ENCODE measurements at places on chromosomes 12 and 14.

DNA sequence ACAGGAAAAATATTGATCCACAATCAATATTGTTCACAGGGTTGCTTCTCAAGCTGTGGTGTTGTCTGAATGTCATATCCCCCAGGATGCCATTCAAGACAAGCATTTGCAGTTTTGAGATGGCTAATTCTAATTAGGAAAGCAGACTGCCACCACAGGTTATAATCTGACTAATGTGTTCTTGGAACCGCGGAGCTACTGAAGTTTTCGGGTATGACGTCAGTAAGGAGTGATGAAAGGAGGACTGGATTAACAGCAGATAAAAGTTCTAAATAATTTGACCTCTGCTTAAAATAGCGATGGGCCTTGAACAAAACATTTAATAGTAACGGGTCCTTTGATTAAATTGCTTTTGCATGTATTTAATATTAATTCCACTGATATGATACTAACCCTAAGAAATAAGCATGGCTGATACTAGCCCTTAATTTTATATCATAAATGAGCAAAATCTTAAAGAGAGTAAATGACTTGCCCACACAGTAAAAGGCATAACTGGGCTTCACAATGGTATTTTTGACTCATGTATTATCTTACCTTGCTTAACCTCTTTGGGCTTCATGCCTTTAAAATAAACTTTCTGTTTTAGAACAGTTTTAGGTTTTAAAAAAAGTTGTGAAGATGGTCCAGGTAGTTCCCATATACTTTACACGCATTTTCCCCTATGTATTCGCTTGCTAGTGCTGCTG, 50.3 kb downstream of the TSHR start:
- no peak for DNase-seq

DNA sequence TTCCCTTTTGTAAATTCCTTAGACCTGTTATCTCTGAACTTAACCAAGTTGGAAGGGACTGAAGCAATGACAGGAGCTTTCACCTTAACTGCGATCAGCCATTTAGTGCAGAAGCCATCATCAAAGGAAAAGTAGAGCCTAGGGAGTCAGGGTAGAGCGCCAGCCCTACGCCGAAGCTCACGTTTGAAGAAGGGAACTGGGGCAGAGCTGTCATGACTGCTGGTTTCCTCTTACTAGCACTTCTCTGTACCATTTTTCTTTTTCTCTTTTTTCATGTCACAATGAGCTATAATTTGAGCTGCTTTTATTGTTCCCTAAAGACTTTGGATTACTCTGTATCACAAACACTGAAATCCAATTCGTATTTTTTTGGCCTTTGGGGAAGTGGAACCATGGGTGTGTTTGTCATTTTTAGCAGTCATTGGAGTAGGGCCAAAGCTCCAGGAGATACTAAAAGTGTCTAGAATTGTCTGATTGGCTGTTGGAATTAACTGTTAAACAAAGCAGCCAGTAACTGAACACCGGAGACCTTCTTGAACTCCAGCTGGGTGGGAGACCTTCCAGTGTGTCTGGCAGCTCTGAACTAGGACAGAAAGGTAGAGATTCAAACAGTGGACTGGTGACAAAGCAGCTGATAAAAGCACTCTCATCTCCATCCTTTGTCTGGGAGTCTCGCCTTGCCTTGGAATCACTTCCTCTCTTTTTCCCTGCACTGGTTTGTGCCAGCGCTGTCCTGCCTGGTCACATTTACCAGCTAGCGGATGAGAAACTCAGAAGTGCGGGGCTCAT, 9.1 kb downstream of the MTRFR start:
- no peak for DNase-seq

DNA sequence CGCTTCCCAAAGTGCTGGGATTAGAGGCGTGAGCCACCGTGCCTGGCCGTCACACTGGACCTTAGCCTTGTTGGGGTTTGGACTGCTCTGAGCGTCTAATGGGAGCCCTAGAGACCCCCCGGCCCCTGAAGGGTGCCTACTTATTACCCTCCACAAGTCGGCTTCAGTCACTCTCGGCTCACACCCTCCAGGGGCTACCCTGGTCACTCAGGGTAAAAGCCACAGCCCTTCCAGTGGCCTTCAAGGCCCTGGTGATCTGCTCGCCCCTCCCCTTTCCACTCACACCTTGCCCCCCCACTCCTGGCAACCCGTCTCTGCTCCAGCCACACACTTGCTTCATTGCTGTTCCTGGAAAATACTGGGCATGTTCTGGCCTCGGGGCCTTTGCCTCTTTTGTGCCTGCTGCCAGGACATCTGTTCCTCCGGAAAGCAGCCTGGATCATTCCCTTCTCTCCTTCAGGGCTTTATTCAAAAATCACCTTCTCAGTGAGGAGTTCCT, 3.6 kb upstream of the MORN3 start:
- no peak for DNase-seq

DNA sequence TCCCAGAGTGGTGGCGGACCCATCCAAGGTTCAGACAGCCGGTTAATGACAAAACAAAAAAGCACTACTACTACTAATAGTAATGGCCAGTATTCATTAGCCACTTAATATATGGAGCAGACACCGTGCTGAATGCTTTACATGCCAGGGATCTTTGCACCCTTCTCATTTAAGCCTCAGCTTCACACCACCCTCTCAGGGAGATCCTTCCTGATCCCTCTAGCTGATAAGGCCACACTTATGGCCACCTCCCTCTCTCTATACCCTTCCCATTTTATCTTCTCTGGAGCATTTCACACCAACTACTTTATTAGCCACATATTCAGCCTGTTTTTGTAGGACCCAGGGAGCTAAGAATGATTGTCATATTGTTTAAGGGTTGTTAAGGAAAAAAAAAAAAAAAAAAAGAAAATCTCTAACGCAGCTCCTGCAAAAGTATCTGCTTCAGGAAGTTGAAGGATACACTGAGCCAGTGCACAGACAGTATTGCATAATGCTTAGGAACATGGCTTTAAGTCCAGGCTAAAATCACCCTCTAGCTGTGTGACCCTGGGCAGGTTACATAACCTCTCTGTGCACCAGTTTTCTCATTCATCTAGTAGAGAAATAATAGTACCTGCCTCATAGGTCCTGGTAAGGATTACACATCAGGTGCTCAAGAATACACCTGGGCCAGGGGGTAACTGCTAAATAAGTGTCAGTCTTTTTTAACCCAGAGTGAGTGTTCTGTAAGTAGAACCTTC, 29.4 kb downstream of the NUAK1 start:
- DNase-seq, result no peak

GRCh38 chr12:106113446-106113823, 25.3 kb downstream of the NUAK1 start:
- DNase-seq, result no peak

- no peak for DNase-seq
Measured at GRCh38 chr14:98077176-98077575, 1194.8 kb downstream of the BCL11B start.

DNA sequence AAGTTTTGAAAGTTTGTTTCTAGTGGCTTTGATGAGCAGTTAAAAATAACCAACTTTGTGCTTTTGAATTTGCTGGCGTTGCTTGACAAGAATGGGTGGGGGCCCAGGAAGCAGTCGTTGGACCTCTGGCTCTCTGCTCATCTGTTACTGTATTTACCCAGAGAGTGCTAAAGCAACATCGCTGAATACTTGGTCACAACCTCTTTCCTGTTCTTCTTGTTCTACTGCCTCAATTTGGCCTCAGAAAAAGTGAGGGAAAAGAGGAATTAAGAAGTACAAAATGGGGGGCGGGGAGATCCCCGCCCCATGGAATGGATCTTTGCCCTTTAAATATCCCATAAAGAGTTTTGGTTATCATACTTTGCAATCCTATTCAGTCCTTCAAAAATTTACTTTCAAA, 221.5 kb upstream of the G2E3 start:
- no peak for DNase-seq

DNA sequence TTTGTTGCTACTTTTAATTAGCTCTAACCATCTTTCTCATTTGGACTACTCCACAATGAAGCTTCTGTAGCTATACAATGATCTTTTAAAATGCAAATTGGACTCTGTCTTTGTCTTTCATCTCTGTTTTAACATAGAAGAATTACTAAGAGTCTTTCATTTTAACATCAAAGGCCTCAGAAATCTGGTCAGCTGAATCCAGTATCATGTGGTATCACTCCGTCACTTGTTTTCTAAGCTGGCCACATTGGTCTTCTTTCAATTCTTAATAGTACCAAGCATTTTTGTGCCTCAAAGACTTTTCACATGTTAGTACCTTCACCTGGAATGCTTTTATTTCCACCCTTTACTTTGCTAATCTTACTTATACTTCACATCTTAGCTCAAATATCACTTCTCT, 95.5 kb upstream of the SLC16A7 start:
- no peak for DNase-seq

- peak; percentile 25 for DNase-seq
Measured at GRCh38 chr12:50647479-50647878, 116.4 kb upstream of the ATF1 start.

DNA sequence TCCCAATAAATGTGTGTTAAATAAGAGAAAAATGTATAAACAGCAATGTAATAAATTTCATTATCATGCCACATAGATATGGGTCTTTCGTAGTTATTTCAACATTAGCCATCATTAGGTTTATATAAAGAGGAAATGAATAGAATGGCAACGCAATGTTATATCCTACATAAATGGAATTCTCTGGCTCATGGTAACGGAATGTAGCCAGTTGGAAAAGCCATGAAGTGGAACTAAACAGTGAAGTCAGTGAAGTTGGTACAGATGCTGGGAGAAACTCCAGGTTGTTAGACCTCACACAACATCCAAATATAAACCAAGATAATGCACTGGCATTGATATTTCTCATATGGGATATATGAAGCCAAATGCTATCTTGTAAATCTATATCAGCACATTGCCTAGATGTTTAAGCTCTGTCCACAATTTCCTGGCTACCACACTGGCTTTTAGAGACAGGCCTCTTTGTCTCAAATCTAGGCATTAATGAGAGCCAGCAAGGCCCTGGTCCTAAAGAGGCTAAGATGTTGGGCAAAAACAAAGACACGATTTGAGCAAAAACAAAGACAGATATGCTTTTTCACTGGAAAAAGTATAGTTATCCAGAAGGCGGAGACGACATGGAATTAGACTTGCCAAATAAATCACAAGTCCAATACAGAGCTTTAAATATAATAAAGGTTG, 861.0 kb downstream of the RPS29 start:
- peak; percentile 61 for DNase-seq

DNA sequence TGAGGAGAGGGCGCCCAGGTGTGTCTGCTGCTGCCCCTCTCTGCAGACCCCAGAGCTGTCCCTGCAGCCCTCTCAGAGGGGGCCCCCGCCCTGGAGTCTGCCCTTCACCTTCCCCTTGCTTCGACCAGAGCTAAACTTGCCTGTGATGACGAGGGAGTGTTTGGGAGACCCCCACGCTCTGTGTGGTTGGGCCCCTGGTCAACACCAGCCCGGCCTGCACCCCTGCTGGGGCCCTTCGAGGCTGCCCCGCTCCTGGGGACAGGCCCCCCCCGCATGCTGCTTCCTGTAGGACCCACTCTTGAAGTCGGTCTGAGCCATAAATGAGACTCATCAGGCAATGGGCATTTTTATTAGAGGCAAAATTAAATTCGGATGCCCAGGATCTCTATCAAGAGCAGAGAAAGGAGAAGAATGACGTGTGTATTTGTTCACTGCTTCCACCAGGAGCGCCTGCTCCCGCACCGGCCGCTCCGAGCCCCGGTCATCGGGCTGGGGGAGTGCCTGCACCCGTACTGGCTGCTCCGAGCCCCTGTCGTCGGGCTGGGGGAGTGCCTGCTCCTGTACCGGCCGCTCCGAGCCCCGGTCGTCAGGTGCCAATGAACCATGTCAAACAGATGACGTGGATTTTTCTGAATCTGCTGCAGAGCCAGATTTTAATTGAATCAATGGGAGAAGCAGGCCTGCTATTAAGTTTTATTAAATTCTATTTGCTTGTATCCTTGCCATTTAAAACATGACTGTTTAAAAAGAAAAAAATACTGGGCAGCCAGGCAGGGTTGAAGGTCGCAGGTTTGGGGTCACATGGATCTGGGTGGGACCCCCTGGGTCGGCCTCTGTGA, 47.7 kb downstream of the NOC4L start:
- DNase-seq, result no peak

- DNase-seq, result no peak
Measured at GRCh38 chr14:105196265-105196960, 15.3 kb upstream of the NUDT14 start.

DNA sequence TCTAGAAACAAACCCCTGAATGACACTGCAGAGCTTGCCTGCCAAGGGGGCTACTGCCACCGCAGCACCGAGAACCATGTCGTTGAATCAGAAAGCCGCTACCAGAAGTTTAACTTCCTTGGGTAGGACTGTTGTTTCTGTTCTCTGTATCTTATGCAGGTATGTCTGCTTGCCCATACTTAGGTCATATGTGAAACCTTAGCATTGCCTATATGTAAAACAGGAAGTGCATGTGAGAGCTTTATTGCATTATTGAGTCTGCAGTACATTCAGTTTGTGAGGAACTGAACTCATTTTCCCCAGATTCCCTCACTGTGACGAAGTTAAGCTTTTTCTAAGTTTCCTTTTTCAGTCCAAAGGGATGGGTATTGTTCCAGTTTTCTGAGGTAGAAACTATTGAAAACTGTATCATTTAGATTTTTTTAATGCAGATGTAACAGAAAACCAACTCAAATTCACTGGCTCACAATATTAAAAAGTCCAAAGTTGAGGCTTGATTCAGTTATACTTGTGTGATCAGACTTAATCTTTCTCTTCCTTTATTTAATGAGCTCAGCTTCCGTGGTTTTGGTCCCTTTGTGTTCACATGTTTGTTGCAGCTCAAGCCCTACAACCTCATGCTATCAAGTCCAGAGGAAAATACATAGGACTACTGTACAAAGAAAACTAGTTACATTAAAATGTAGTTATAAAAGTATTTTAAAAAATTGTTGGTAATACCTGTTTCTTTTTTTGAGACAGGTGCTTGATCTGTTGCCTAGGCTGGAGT, 6.9 kb downstream of the FBXO34 start:
- DNase-seq, result no peak

DNA sequence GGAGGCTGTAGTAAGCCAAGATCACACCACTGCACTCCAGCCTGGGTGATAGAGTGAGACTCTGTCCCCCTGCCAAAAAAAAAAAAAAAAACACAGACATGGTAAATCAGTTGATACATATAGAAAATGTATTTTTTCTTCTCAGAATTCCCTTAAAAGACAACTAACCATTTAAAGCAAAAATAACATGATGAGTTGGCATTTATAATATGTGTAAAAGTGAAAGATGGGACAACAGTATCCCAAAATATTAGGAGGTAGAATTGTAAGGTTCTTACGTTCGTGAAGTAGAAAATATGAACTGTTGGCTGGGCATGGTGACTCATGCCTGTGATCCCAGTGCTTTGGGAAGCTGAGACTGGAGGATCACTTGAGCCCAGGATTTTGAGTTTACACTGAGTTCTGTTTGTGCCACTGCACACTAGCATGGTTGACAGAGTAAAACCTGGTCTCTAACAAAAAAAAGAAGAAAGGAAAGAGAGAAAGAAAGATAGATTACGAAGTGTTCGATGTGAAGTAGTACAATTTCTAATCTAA, 296.7 kb downstream of the FBXL14 start:
- no peak for DNase-seq

GRCh38 chr14:101125313-101125712, 221.8 kb upstream of the RTL1 start:
- no peak for DNase-seq

GRCh38 chr12:6306151-6306550, 4.3 kb upstream of the PLEKHG6 start:
- no peak for DNase-seq
